ENCODE measurements at places on chromosomes 7 and 10.
A peak's percentile ranks its signal among the peaks of the same experiment; 100 is the strongest.

DNA sequence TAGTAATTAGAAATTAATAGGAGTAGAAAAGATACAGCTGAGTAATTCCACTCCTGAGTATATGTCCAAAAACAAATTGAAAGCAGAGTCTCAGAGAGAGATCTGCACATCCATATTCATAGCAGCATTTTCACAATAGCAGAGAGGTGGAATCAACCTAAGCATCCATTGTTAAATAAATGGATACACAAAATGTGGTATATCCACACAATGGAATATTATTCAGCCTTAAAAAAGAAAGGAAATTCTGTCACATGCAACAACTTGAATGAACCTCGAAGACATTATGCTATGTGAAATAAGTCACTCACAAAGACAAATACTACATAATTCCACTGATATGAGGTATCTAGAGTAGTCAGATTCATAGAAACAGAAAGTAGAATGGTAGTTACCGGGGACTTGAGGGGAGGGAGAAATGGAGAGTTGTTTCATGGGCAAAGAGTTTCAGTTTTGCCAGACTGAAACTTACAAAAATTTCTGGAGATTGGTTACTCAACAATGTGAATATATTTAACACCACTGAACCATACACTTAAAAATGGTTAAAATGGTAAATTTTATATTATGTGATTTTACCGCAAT, 18.4 kb downstream of the VTI1A start:
- DNase-seq: no peak

GRCh38 chr10:62803724-62804355, 680 bp upstream of the ADO start:
- peak; percentile 18 for DNase-seq

DNA sequence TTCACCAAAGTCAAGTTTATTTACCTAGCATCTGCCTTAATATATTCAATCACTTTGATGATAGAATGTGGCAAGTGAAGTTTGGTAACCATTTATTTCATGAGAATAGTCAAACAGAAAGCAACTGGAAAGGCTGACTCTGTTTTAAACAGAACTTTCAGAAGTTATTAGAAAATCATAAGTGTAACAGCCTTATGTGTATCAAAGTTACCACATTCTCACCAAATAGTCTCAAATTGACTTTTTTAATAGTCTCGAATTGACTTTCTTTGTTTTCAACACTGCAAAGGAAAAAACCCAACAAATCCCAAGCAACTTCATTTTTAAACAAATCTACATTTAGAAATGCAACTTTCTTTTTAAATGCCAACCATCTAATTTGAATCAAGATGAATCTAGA, 29.5 kb downstream of the NAMPT start:
- no peak for DNase-seq

- DNase-seq: no peak
These were observed 34.0 kb downstream of the HSPA12A start for GRCh38 chr10:116708391-116708821.

DNA sequence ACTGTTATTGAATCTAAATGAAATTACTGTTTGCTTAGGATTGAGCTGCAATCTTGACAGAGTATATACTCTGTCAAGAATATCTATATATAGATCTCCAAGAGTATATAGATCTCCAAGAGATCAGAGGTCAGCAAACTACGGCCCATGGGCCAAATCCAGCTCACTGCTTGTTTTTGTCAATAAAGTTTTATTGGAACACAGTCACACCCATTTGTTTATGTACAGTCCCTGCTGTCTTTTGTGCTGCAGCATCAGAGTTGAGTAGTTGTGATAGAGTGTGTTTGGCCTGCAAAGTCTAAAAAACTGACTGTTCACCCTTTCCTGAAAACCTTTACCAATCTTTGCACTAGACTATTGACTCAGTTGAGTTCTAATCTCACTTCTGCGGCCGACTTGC, 66.3 kb upstream of the NPVF start:
- DNase-seq: no peak

- no peak for DNase-seq
These were observed 201.5 kb downstream of the PRPF18 start for GRCh38 chr10:13788320-13788600.

DNA sequence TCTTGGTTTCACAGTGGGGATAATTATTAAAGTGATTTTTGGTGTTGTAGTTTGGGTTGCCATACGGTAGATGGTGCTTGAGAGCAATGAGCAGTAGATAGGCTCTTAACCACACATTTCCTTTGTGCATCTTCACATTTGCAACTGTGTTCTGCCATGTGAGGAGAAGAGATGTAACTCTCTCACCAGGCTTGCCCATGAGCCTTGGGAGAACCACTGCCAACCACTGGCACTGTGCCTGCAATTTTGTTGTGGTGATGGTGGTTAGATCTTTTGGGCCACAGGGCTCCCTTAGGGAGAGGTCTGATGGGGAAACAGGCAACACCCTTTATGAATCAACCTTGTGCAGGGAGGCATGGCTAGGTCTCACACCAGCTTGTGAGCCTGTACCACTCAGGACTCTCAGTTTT, 204.3 kb downstream of the CCDC7 start:
- DNase-seq: peak; percentile 14

GRCh38 chr7:46131916-46132795, 211.1 kb upstream of the IGFBP3 start:
- no peak for DNase-seq

DNA sequence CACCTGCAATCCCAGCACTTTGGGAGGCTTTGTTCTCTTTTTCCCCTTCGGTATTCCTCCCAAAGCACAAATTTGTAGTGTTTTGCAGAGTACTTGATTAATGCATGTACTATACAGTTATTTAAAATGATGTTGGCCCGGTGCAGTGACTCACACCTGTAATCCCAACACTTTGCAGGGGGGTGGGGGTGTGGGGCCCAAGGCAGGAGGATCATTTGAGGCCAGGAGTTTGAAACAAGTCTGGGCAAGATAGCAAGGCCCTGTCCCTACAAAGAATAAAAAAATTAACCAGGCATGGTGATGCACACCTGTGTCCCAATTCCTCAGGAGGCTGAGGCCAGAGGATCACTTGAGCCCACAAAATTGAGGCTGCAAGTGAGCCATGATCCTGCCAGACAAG, 26.8 kb upstream of the FOXK1 start:
- no peak for DNase-seq

GRCh38 chr7:77983973-77984372, 185.4 kb downstream of the PHTF2 start:
- no peak for DNase-seq

- DNase-seq: no peak
These were observed 311.2 kb upstream of the GNAI1 start for GRCh38 chr7:79823246-79823951.

DNA sequence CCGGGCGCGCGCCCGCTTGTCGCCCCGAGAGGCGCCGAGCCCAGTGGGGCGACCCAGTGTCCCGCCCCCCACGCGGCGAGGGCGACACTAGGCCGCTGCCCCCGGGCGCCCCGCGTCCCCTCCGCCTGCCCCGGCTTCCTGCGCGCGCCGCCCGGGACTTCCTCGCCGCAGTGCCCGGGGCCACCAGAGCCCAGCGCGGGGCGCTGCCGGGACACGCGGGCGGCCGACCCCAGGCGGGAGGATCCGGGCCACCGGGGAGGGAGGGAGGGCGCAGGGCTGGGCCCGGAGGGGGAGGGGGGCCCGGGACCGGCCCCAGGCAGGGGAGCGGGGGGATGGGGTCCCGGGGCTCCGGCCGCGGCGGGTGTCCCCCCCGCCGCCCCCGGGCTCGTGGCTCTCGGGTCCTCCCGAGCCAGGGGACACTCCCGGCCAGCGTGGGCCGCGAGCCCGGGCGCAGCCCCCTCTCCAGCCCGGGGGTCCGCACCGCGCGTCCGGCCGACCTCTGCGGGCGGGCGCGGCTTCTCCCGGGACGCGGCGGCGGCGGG, 435 bp upstream of the PWWP2B start:
- DNase-seq: peak; percentile 67

DNA sequence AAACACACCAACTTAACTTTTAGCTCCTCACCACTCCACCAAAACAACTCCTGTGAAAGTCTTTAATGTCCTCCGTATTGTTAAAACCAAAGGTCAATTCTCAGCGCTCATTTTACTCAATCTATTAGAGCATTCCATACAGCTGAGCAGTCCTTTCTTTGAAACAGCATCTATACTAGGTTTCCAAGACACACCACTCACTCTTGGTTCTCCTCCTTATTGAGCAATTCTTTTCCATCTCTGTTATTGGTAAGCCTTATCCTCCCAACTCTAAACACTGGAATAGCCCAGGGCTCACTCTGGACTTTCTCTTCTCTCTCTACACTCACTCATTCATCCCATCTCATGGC, 34.9 kb downstream of the COA1 start:
- no peak for DNase-seq

- no peak for DNase-seq
These were observed 68.9 kb downstream of the PDGFA start for GRCh38 chr7:450741-451140.

All from germinal center (tissue), 1 donor.